Stimulated activated CD4-positive, alpha-beta T cell treated with anti-CD3 and anti-CD28 coated beads, Interleukin-12 subunit alpha, Interleukin-12 subunit beta, amount 100 ng/mL, for 24 hours (primary cell): ENCODE measurements at places on chromosomes 11 and 22.

DNA sequence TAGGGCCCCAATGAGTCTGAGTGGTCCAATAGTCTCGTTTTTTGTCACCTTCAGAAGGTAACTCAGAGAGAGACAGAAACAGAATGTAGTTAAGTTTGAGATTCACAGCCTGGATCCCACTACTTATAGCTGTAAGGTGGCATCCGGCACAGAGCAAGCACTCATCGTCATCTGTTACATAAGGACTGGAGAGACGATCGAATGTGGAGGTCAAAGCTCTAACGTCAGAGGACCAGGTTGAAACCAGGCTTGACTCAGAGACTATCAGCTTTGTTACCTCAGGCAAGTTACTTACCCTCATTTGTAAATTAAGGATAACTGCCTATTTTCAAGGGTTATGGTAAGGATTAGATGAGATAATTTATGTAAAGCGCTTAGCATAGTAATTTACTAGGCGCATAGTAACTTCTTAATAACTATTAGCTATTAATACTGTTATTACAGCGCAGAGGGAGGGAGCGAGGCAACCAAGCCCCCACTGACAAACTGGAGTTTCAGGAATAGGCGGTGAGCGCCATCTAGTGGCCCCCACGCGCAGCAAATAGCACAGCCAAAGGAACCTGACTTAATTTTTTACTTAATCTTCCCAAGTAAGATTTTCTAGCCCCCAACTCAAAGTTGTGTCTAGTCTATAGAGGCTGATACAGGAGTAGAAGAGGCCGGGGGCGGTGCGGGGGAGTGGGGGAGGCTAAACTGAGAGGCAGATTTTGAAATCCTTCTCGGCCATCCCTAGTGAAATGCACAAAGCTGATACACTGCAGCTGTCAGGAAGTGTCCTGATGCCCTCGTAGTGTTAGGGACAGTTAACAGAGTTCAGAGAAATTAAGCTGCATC lies 29.0 kb upstream of the API5 start:
- DNase-seq = no peak

DNA sequence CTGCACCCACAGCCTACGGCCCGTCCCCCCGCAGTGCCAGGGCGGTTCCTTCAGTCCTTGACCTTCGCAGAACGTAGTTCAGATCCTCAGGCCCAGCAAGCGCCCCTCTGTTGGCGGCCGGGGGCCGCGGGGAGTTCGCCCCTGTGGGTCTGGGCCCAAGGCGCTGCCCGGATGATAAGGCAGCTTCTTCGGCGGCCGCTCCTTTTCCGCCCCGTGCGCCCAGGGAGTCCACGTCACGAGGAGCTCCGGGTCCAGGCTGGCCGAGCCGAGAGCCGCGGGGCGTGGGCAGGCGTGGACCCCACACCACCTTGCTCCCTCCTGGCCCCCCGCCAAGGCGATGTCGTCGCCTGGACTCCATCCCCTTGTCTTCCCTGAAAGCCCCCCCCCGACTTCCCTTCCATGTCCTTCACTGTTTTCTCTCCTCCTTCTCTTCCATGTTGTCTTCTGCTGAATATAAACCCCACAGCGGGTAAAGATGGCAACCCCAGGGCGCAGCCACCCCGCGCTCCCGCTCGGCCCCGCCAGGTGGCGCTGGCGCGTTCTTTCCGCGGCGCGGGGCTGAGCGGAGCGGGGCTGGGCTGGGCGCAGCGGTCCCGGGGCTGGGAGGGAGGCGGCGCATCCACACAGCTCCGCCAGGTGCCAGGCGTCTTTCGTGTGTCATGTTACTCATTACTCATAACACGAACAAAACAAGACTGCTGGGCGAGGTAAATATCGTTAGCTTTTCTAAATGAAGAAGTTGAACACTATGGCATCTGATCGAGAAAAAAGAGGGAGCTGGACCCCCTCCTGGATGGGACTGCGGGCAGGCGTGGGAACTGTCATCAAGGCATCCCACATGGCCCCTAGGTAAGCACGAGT lies 321.0 kb downstream of the NTM start:
- no peak for DNase-seq

- DNase-seq = no peak
These were observed 348.2 kb downstream of the CADM1 start for GRCh38 chr11:115155978-115156377.

GRCh38 chr22:44685384-44686056 lies 16.5 kb upstream of the PRR5 start:
- DNase-seq = peak; percentile 77

GRCh38 chr11:75275581-75275980 lies 35.0 kb downstream of the TPBGL start:
- DNase-seq = peak; percentile 20

- no peak for DNase-seq
These were observed 23.5 kb downstream of the TESMIN start for GRCh38 chr11:68727783-68728182.

- DNase-seq = no peak
These were observed 899.6 kb downstream of the OPCML start for GRCh38 chr11:132632641-132633124.

GRCh38 chr11:34667810-34668582 lies 47.1 kb downstream of the EHF start:
- DNase-seq = no peak

- no peak for DNase-seq
These were observed 23.1 kb upstream of the ANO5 start for GRCh38 chr11:22169833-22170232.

GRCh38 chr11:1440066-1440465 lies 46.5 kb downstream of the MOB2 start:
- no peak for DNase-seq

DNA sequence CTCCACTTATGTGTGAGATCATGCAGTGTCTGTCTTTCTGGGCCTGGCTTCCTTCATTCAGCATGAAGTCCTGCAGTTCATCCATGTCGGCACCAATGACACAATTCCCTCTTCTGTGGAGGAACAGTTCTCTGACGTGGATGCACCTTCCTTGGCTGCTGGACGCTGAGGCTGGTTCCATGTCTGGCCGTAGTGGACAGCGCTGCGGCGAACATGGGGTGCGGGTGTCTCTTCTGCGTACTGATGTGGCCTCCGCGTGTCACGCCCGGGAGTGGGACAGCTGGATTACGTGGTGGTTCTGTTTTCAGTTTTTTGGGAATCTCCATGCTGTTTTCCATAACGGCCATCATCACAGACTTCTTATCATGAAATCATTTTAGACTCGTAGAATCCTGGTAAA lies 16.9 kb upstream of the MUC2 start:
- DNase-seq = no peak

DNA sequence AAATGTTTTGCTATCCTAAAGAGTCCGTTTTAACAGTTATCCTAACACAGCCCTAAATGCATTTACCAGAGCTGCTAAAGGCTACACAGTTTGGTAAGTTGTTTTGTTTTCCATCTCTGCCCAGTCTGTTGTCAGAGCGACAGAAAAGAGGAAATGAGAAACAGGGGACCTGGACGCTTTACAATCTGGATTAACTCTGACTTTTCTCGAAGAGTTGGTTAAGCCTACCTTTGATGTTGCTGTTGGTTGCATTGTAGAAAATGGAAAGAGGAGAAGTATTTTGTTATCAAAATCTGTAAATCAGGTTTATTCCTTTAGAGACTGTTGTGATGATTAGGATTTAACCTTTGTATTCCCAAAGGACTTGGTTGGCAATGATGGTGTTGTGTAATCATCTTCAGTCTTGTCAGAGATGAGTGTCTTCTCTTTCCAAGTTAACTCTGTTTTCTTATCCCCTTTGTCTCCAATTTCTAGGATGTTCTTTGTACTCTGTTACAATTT lies 481 bp downstream of the ANGPTL5 start:
- DNase-seq = no peak

- no peak for DNase-seq
These were observed 8.8 kb downstream of the ZBED4 start for GRCh38 chr22:49862496-49862776.

- no peak for DNase-seq
These were observed 15.9 kb upstream of the FGF3 start for GRCh38 chr11:69834811-69835800.

DNA sequence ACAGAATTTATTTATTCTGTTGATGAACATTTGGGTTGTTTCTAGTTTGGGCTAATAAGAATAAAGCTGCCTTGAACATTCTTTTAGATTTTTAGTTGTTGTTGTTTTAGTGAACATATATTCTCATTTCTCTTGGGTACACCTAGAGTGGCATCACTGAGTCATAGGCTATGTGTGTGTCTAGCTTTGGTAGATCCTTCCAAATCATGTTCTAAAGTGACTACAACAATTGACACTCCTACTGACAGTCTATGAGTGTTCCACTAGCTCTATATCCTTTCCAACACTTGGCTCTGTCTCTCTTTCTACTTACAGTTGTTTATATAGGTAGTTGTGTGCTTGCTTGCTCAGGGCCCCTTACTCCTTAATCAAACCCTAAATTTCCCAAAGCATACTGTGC lies 346.0 kb upstream of the NCAM1 start:
- DNase-seq = no peak

DNA sequence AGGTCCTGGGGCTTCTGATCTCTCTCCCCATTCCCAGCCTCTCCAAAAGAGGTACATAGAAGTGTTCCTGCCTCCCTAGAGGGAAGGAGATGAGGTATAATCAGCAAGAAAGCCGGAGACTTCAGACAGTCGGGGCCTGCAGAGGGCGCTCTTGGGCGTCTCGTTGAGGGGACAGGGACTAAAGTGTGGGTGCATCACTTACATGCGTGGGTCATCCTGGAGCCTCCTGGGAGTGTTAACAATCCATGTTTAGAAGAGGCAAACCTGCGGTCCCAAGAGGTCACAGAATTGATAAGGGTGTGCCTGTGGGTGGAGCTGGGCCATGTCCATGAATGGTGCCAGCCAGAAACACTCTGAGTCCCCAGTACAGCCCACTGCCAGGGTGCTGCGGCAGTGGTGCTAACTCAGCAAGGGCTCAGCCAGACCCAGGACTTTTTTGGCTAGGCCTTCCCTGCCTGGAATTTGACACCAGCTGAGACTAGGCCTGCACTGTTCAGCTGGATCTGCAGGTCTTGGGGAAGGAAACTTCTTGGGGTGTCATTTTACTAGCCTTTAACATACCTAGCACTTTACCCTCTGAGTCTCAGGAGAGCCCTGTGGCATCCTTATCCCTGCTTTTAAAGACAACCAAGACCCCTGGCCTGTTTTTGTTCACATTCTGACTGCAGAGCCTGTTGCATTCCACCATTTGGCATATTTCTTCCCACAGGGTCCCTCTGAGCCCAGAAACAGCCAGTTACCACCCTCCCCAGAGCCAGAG lies 5.5 kb downstream of the YDJC start:
- DNase-seq = peak; percentile 41

DNA sequence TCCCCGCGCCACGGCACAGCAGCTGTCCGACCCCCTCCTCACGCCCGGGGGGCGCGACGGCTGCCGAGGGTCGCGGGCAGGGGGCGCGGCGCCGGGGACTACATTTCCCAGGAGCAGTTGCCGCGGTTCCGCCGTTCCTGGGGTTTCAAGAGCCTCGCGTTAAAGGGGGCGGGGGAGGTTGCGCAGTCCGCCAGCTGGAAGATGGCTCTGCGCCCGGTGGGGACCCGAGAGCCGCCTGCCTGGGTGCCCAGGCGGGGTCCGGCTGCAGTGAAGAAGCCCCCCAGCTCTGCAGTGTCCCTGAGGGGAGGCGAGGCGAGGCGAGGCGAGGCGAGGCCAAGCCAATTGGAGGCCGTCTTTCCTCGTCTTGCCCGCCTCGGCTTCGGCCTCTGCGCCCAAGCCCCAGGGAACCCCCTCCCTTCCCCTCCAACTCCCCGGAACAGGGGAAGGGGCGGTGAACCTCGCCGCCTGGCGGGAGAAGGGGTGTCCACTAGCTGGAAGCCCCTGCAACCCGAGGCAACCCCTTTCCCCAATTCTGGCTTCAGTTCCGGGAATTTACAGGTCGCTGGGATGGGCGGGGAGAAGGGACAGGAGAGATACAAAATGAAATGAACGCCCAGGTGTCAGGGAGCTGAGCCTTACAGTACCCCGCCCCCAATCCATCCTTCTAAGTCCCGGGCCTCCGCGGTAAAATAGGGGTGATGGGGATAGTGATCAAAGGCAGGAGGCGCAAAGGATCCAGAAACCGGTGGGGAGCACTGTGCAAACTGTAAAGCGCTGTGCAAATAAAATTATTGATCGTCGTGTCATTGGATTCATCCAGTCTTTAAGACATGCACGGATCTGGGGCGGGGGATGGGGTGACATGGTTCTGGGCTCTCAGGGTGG lies 5.2 kb upstream of the GCAT start:
- no peak for DNase-seq

- DNase-seq = no peak
These were observed 19.8 kb upstream of the TMPRSS5 start for GRCh38 chr11:113725913-113726312.

- DNase-seq = no peak
These were observed 4.9 kb upstream of the C11orf16 start for GRCh38 chr11:8937659-8938058.

GRCh38 chr11:110777775-110778174 lies 65.5 kb upstream of the ARHGAP20 start:
- no peak for DNase-seq

DNA sequence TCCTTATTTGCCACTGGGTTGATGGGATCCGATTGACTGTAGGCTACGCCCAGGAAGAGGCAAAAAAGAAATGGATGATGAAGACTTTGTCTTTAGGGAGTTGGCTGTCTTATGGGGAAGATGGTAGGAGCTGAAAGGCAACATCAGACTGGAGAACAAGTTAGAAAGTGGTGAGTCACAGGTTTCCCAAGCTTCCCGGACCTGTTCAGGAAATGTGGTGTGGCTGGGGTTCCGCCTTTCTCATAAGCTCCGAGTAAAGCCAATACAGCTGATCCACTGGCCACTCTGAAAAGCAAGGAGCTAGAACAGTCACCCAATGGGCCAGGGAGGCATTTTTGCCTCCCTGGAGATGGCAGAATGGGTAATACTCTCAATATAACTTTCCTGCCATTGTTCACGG lies 194.5 kb downstream of the SNX19 start:
- DNase-seq = no peak

GRCh38 chr11:100632941-100633452 lies 54.1 kb upstream of the ARHGAP42 start:
- no peak for DNase-seq

- no peak for DNase-seq
These were observed 19.3 kb upstream of the MRGPRX2 start for GRCh38 chr11:19079643-19080440.

DNA sequence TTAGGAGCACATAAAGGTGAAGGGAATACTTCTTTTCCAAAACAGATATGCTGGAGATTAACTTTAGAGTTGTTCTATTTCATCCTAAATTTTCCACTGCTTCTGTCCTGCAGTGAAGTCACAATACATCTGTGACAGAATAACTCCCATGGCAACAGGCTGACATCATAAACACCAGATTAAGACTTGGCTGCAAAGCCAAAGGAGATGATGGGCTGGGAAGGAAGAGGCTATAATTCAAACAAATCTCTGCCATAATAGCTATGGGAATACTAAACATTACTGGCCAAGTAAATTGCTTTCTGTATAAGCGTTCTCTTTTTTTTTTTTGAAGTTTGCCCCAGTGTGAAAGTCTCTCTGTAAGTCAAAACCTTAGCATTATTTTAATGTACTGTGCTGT lies 107.7 kb downstream of the CADM1 start:
- DNase-seq = no peak
